T-cell (primary cell): ENCODE measurements at places on chromosomes 3 and 15.

DNA sequence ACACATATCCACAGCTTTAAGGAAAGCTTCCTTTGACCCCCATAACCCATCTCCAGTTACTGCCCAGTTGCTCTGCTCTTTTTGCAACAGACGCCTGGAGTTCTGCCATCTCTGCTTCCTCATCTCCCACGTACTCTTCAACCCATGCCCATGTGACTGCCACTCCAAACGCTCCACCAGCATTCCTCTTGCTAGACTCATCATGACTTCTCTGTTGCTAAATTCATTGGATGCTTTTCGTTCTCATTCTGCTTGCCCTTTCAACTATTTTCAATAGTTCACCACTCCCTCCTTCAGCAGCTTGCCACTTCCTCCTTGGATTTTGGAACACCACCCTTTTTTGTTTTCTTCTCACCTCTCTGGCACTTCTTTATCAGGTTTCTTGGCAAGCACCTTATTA lies 2.7 kb upstream of the KNSTRN start:
- no peak overlapping the region for H3K4me3 ChIP-seq
- peaks cover 3% of the 10 kb centered on the region for H3K4me1 ChIP-seq
- no peaks in the 10 kb centered on the region for H3K27me3 ChIP-seq
- H3K27ac ChIP-seq = no peak overlapping the region
- H3K36me3 ChIP-seq = no peaks in the 10 kb centered on the region

DNA sequence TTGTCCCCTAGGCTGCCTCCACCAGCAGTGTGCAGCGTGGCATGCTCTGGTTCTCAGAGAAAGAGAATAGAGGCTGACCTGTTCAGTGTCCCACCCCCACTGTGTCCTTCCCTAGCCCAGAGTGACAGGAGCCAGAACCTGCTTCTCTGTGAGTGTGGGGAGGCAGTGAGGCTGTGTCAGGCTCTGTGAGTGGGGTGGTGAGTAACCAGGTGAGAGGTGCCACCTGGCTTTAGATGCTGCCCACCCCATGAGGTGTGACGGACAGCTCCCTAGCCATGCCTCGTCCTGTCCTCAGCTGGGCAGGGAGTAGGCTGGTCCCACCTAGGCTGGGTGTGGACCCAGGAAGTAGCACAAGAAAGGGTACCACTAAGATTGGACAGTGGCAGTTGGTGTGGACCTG lies 6.3 kb downstream of the TEX264 start:
- peaks cover 97% of the 10 kb centered on the region for H3K4me1 ChIP-seq
- no peak overlapping the region for H3K4me3 ChIP-seq
- no peak overlapping the region for H3K27ac ChIP-seq
- no peaks in the 10 kb centered on the region for H3K27me3 ChIP-seq

DNA sequence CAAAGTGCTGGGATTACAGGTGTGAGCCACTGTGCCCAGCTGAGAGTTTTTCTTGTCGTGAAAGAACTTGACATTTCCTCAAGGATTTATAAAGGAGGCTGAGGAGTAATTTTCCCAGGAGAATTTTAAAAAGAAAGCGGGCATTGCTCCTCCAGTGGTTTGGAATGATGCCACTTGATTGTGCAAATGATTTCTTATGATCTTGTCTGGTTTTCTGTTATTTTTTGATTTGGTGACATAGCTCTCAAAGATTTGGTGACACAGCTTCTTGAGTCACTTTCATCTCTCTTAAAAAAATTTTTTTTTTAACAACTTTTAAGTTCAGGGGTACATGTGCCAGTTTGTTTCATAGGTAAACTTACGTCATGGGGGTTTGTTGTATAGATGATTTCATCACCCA lies 24.6 kb upstream of the NFKBIZ start:
- no peak overlapping the region for H3K27ac ChIP-seq
- no peak for DNase-seq
- no peak overlapping the region for H3K4me3 ChIP-seq

DNA sequence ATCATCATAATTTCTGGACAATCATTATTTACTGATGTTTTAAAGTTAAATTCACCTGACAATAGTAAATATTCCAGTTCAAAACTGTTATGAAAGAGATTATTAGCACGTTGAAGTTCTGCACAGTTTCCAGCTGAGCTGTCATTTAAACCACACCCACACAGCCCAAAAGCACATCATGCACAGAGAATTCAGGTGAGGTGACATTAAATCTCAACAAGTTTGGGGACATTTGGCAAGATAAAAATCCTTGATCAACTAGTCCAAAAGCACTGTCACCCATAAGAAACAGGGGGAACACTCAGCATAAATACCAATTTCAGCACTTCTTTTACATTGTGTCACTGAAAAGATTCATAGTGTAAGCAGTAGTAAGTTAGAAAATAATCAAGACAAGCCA lies 6.9 kb downstream of the NCEH1 start:
- H3K27me3 ChIP-seq = no peaks in the 10 kb centered on the region
- no peaks in the 10 kb centered on the region for H3K36me3 ChIP-seq
- H3K4me3 ChIP-seq = no peak overlapping the region
- no peaks in the 10 kb centered on the region for H3K4me1 ChIP-seq

DNA sequence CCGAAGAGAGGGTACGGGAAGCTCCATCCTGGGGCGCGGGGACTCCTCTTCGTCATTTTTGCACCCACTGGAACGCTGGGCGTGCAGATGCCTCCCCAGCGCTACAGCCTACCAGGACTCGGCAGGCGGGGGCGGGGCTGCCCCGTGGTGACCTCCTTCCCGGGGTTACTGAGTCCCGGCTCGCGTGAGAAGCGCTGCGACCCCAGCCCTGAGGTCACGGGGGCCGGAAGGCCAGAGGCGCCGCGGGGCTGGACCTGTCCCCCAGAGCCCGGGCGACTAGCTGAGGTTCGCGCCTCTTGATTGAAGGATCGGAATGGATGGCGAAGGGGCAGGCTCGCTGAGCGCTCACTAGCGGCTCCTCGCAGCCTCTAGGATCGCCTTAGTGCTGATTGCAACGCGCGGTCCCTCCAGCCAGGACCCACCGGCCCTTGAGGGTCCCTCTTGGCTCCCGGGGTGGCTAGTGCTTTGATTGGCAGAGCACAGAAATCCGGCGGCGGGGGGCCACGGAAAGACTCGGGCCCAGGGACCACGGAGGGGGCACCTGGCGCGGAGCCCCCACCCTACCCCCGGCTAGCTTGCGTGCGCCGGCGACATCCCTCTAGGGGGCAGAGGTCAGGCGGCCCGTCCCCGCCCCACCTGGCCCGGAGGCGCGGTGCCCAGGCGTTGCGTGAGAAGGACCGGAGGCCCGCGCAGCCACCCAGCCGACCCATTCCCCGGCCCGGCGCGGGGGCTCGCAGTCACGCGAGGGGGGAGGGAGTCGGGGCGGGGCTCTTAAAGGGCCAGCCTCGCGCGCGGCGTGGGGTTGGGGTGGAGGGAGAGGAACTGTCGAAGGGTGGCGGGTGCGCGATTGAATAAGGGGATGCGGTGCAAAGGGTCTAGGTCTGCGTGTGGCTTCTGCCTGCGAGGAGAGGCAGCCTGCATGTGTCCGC lies 781 bp upstream of the CYP1A1 start:
- peak overlapping the region; percentile 74 for H3K4me3 ChIP-seq
- H3K36me3 ChIP-seq = no peaks in the 10 kb centered on the region
- peaks cover 9% of the 10 kb centered on the region for H3K27me3 ChIP-seq
- H3K27ac ChIP-seq = no peak overlapping the region

DNA sequence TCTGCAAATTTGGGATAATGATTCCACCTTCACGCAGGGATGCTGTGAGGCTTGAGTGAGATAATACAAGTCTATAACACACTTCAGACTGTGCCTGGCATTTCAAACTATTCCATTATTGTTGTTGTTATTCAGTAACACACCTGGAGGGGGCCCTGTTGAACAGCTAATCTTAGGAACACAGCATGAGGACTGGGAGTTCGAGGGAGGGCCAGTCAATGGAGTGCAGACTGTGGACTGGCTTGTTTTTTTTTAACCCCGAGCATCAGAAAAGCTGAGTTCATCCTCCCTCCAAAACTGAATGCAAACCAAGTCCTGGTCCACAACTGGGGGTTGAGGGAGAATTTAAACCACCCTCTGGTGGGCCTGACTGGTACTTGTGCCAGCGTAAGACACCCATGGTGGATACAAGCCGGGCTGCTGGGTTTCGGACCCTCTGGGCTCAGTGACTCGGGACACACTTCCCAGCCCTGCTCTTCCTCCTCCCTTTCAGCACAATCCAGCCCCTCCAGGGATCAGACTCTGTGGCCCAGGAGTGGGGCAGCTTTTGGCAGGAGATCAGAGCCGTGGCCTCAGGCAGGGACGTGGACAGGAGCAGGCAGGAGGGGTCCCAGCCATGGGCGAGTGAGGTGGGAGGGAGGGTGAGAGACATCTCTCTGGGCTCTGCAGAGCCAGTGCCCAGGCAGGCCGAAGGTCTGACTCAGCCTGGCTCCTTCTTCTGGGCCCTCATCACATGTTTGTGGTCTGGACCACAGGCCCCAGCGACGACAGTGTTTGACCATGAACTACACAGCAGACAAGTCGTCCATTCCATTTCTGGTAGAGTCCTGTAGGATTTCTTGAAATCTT lies 36.3 kb upstream of the MEX3B start:
- no peak overlapping the region for H3K4me3 ChIP-seq
- H3K36me3 ChIP-seq = no peaks in the 10 kb centered on the region
- H3K27ac ChIP-seq = no peak overlapping the region

GRCh38 chr3:174002543-174002942 lies 605.0 kb downstream of the NLGN1 start:
- H3K27ac ChIP-seq = no peak overlapping the region
- DNase-seq = no peak
- no peaks in the 10 kb centered on the region for H3K27me3 ChIP-seq
- H3K4me1 ChIP-seq = no peaks in the 10 kb centered on the region
- H3K4me3 ChIP-seq = no peak overlapping the region
- H3K36me3 ChIP-seq = no peaks in the 10 kb centered on the region

DNA sequence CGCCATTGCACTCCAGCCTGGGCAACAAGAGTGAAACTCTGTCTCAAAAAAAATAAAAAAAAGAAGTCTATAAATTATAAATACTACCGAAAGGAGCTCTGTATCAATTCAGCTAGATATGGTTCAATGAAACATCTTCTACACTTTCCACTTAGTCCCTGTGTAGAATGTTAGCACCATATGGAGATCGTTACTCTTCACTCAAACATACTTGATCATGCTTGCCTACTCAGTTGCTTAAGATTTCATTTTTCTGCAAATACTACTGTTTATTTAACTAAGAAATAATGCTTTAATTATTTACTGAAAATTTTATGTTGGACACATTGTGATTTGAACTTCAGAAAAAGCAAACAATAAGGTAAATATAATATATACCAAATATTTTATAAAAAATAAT lies 17.1 kb upstream of the NANOGP8 start:
- H3K27ac ChIP-seq = no peak overlapping the region
- H3K36me3 ChIP-seq = no peaks in the 10 kb centered on the region
- no peaks in the 10 kb centered on the region for H3K27me3 ChIP-seq
- DNase-seq = no peak
- no peak overlapping the region for H3K4me3 ChIP-seq
- H3K4me1 ChIP-seq = no peaks in the 10 kb centered on the region

- H3K4me3 ChIP-seq = no peak overlapping the region
- no peak for DNase-seq
- H3K27ac ChIP-seq = no peak overlapping the region
- no peaks in the 10 kb centered on the region for H3K4me1 ChIP-seq
- no peaks in the 10 kb centered on the region for H3K27me3 ChIP-seq
Observed at GRCh38 chr3:167976516-167977361, 119.0 kb downstream of the GOLIM4 start.

DNA sequence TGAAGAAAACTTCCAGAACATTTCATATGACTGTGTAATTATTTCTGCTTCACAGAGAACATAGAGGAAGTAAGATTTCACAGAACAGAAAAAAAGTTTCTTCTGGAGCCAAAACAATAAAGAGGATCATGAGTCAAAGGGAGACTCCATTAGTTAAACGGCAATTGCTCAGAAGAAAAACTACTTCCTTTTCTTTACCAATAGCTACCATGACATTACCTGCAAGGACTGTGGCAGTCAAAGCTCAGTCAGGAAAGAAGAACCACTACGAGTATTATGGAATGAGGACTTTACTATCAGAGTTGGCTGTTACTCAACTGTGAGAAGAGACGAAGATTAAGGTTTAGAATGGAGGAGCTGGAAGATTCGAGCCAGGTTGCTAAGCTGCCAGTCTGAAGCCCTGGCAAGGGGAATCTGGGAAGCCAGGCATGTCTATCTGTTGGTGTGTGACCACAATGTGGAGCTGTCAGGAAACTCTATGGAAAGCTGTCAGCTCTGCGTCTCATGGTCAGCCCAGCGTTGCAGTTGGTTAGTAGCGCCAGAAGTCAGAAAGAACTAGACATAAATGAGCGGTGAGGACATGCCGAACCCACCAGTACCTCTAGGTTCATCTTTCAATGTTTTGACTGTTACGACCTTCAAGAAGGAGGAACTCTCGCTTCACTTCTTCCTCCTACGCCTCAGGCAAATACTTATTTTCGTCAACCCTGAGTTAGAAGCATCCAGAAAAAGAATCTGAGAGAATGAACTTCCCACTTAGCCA lies 604.3 kb downstream of the FGF12 start:
- H3K4me3 ChIP-seq = no peak overlapping the region
- H3K27ac ChIP-seq = no peak overlapping the region
- DNase-seq = no peak
- H3K27me3 ChIP-seq = no peaks in the 10 kb centered on the region
- no peaks in the 10 kb centered on the region for H3K36me3 ChIP-seq
- H3K4me1 ChIP-seq = no peaks in the 10 kb centered on the region

GRCh38 chr15:73695773-73696640 lies 11.8 kb downstream of the CD276 start:
- H3K36me3 ChIP-seq = no peaks in the 10 kb centered on the region
- no peak overlapping the region for H3K27ac ChIP-seq
- no peak for DNase-seq
- no peak overlapping the region for H3K4me3 ChIP-seq
- H3K4me1 ChIP-seq = peaks cover 25% of the 10 kb centered on the region

- H3K27ac ChIP-seq = no peak overlapping the region
- no peaks in the 10 kb centered on the region for H3K4me1 ChIP-seq
- H3K4me3 ChIP-seq = no peak overlapping the region
- H3K36me3 ChIP-seq = no peaks in the 10 kb centered on the region
- no peaks in the 10 kb centered on the region for H3K27me3 ChIP-seq
- DNase-seq = no peak
Observed at GRCh38 chr15:74196175-74196574, 6.4 kb downstream of the STRA6 start.

- DNase-seq = peak; percentile 68
- H3K27ac ChIP-seq = peak overlapping the region; percentile 42
- peaks cover 3% of the 10 kb centered on the region for H3K4me1 ChIP-seq
- peaks cover 3% of the 10 kb centered on the region for H3K27me3 ChIP-seq
- no peaks in the 10 kb centered on the region for H3K36me3 ChIP-seq
Observed at GRCh38 chr15:24772686-24773373, 97.3 kb downstream of the NPAP1 start.

DNA sequence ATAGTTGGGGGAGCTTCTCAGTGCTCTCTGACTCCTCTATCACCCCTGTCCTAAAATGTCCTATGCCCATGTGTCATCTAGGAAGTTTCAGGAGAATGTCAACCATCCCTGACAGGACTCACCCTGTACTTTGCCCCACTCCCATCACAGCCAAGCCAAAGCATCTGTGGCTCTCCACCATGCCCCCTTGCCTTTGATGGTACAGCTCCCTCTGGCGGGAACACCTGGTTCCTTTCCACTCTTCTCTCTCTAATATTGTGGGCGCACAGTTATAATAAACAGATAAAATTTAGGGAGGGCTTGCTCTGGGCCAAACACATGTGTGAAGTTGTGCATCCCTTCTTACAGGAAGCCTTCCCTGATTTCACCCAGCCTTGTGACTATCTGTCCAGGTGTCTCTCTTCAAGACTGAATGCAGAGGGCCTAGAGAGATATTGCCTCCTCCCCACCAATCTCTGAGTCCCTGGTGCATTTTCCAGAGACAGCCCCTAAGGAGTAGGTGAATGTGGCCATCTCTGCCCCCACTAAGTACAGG lies 62.8 kb downstream of the ISG20 start:
- H3K4me1 ChIP-seq = no peaks in the 10 kb centered on the region
- peak; percentile 29 for DNase-seq
- H3K36me3 ChIP-seq = no peaks in the 10 kb centered on the region
- H3K4me3 ChIP-seq = no peak overlapping the region
- H3K27me3 ChIP-seq = peaks cover 29% of the 10 kb centered on the region
